MCF 10A (cell line): ENCODE measurements at places on chromosomes 11 and 22. TPM values are rescaled to one million over a fixed set of nuclear protein-coding genes. Genes with fewer than 3 reads are reported as not detected.

DNA sequence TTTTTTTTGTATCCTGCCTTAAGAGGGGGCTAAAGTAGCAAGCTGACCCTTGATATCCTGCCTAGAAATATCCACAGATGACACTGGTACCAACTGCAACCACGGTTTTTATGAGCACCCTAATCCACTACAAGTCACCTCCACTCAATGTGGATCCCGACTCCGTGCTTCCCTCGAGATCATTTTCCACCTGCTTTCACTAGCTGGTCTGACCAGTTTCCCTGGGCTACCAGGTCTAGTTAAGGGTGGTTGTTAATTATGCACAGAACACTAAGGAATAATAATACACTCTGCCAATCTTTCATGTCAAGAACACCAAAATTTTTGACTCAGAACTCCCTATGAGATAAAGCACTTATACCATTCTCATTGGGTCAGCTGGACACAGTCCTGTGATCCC is 82.3 kb downstream of the ABTB2 start:
- no peak for DNase-seq

DNA sequence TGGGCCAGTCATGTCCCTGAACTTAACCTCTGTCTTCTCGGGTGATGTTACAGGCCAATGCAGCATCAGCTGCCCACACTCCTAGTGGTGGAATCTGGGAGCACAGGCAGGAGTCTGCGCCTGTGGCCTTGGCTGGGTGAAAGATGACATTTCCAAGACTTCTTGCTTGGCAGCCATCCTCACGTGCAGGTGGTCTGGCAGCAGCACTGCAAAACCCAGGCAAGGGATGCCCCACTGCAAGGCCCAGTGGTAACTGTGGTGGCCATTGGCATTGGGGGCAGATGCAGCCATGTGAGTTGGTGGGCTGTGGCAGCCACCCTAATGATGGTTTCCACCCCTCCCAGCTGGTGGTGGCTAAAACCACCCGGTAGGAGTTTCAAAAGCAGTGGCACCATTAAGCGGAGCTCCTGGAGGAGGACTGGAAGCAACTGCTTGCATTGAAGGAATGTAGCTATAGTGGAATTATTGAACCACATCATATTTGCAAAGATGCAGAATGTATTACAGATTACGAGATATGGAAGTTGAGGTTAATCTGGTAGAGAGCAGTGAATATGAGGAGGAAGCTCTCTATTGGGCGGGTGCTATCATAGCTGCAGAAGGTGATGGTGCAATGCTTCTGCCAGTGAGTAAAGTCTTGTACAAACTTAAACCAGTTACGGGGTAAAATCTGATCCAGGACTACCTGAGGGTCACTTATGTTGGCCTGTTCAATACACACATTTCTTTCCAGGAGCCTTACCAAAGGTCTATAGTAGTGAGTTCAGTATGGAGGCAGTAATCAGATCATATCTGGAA is 120.7 kb upstream of the TOP3B start:
- peak; percentile 20 for DNase-seq

DNA sequence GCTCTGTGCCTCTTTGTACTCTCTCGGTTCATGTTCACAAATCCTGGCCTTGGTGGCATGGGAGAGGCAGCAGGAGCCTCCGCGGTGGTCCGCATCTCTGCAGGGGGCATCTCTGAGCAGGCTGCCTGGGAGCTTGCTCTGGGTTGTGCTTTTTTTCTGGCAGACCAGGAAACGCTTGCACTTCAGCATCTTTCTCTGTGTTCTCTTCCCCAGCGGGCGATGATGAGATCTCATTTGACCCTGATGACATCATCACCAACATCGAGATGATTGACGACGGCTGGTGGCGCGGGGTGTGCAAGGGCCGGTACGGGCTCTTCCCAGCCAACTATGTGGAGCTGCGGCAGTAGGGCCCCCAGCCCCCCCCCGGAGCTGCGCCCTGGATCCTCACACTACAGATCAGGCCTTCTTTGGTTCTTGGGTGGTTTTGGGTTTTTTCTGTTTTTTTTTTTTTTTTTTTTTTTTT is 36.5 kb downstream of the CTTN start:
- DNase-seq = no peak

Gene MRGPRF
- total RNA-seq = not detected in 2 replicates

Gene PARVG
- total RNA-seq = 0.23 TPM in 1 of 2 replicates, not detected in the other

Gene EFCAB6
- total RNA-seq = 0.40 and 0.93 TPM in 2 replicates

- no peak for DNase-seq
Measured at GRCh38 chr11:15585602-15586331, 471.0 kb downstream of the INSC start.

Gene APOL5
- total RNA-seq = not detected in 2 replicates
